CD14-positive monocyte (primary cell): ENCODE measurements at places on chromosomes 7 and 10.

DNA sequence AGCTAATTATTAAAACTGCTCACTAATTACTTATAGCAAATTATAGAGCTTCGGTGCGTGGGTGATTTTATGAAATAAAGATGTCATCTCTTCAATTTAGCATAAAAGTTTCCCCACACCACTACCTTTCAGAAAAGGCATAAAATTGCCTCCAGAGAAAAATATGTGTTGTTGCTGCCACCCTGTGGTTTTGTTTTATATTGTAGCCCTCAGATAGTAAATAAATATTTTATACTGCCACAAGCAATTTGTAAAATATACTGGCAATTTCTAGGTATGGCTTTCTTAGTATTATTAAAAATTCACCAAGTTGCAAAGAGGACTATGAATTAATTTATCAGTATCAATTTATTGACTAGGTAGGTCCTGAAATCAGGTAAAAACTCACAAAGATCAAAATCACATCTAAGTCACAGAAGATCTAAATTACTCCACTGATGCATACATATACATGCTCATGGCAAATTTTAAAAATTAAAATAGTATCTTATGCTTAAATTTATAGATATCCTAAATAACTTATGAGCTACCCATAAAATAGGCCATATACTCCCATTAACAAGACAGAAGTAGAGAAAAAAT is 26.5 kb downstream of the ASNS start:
- no peak for DNase-seq

DNA sequence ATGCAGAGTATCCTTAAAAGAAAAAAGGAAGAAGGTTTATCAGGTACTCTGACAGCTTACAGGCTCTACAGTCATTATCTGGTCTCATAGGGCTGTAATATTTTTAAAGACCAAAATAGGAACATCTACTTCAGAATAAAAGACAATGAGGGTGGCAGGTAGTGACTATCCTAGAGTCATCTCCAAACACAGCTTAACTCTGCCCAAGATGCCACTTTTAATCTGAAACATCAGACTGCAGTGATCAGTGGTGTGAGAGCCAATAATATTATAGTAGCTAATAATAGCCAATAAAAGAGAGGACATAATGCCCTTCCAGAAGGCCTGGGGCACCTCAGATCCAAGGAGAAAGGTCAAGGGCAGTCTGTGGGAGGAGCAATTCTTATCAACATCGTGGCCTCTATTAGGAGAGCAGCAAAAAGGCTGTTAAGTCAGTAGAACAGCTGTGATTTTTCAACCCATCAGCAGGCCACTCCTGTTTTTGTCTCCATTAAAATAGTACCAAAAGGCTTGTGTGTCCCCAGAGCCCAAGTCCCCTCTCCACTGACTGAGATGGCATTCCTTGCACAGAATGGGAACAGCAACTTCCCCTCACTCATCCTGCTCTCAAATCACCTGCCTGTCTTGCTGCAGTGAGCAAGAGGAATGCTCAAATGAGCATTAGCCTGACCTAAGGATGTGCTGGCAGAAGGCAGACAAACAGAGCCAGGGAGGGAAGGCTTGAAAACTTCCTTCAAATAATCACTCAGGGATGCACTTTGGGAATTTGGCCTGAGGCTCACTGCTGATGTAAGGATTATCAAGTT is 20.7 kb upstream of the SPOCK2 start:
- DNase-seq: no peak

- DNase-seq: no peak
These were observed 336.4 kb downstream of the NRG3 start for GRCh38 chr10:82211346-82211745.

DNA sequence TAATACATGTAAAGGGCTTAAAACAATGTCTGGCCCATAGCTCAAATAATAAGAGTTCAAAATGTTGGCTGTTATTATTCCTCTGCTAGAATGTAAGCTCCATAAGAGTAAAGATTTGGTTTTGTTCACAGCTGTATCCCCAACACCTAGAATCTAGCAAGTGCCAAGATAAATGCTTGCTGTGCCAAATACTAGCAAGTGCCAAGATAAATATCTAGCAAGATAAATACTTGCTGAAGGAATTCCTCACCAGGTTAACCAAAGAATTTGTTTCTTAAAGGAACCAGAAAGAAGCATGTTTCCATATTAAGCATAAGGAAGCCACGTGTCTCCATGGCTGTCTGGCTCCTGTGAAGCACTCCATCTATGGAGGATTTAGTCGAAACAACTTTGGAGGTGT is 235.2 kb upstream of the SP4 start:
- no peak for DNase-seq

- DNase-seq: no peak
These were observed 317.4 kb downstream of the KIF20B start for GRCh38 chr10:90018819-90019218.

DNA sequence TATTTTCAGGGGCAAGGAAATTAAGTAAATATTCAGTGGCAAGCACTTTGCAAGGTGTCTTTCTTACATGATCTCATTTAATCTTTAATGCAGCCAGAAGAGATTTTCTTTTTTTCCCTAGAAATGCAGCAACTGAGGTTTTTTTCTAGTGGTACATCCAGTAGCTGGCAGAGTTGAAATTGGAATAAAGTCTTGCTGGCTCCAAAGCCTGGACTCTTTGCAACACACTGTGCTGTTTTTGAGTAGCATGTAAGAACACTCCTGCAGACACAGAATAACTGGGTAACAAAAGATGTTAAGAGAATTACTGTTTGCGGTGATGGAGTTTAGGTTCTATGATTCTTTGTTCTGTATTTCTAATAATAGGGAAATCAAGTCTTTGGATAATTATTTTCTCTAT is 123.6 kb downstream of the PON1 start:
- no peak for DNase-seq

DNA sequence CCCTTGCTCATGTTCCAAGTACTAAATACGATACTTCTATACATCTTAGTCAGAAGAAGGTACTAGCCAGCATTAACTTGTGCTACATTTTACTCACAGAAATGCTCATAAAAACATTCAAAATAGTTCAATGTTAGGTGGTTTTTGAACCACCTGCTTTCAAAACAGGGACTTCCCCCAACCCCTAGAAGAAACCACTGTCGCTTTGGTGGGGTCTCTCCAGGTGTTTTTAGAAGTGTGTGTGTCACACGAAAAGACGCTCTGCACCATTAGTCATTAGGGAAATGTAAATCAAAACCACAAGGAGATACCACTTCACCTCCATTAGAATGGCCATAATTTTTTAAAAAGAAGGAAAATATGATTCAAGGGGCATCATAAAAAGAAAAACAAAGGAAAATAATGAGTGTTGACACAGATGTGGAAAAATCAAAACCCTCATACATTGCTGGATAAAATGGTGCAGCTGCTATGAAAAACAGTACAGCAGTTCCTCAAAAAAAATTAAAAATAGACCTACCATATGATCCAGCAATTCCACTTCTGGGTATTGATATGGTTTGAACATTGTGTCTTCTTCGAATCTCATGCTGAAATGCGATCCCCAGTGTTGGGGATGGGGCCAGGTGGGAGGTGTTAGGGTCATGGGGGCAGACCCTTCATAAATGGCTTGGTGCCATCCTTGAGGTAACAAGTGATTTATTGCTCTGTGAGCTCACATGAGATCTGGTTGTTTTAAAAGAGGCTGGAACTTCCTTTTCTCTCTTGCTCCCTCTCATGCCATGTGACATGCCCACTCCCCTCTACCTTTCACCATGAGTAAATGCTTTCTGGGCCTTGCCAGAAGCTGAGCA is 74.2 kb downstream of the MALSU1 start:
- DNase-seq: no peak

DNA sequence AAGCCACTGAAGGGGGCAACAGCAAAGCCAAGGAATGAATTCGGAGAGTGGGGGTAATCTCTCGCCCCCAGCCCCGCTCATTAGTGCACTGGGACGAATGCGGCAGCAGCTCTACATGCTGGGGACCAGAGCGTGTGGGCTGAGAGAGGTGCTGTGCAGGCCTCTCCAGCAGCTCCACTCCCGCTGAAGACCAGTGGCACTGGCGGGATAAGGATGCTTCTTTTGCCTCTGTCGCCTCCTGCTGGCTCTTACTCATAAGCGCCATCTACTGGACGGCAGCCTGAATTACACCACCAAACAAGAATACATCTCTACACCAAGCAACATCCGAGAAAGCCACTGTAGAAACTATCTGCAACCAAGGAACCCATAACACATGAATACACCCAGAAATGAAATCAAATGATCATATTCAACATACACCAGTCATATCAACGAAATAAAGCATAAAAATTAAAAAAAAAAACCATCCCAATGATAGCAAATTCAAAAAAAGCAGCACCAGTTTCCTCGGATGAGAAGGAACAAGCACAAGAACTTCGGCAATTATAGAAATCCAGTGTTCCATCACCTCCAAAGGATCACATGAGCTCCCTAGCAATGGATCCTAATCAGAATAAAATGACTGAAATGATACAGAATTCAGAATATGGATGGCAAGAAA is 79.0 kb upstream of the TMEM168 start:
- peak; percentile 34 for DNase-seq

GRCh38 chr10:72508033-72508432 is 117.8 kb downstream of the MICU1 start:
- DNase-seq: no peak

GRCh38 chr7:69663911-69664832 is 65.9 kb downstream of the AUTS2 start:
- DNase-seq: no peak

DNA sequence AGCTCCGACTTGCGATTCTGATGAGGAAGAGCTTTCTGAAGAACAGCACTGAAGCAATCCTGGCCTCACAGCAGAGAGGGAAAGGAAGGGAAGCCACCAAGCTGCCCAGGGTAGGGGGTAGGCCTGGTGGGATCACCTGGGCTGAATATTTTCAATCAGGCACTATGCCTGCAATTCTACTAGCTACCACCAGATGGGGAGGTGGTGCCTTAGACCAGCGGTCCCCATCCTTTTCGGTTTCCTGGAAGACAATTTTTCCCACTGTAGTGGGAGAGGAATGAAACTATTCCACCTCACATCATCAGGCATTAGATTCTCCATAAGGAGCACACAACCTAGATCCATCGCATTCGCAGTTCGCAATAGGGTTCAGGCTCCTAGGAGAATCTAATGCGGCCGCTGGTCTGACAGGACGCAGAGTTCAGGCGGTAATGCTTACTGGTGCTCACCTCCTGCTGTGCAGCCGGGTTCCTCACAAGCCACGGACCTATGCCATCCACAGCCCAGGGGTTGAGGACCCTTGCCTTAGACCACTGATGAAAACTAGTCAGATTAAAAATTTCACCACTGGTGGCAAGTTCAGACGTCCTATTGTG is 2.7 kb downstream of the LRRC20 start:
- DNase-seq: peak; percentile 31

DNA sequence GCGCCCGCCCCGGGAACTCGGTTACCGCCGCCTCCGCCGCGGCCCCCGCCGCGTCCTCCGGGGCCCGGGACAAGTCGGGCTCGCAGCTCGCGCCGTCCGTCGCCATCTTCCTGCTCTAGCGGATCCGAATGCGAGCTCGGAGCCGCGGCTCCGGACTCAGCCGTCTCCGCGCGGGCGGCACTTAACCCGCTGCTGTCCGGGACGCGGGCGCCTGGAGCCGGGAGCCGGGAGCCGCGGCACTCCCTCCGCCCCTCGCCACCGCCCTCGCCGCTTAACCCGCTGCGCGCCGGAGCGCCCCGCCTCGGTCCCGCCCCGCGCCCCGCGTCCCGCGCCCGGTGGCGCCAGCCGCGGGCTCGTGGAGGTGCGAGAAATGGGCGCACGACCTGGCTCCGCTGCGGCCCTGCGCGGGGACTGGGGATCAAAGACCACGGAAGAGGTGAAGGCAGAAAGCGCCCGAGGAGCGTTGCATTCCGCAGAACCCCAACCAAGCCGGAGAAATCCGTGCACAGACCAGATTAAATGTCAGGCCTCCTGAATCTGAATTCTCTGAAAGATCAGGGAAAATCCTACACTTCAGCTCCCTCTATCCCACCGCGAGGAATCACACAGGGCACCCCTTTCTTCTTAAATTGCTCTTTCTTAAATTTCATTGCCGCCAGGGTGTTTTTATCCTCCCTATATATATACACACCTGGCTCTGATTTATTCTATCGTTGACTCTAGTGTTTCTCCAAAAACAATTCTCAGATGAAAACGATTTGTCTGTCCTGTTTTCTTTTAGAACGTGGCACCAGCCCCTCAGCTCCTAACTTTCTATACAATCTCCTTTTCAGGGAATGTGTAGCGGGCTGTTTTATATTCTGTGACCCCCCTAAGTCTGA is at the start of gene CTTNBP2:
Gene CTTNBP2 (minus strand): TSS at position 132 of the 881 bp plus-strand sequence. CDS start 26 bp downstream, at position 106.
- peak; percentile 24 for DNase-seq

DNA sequence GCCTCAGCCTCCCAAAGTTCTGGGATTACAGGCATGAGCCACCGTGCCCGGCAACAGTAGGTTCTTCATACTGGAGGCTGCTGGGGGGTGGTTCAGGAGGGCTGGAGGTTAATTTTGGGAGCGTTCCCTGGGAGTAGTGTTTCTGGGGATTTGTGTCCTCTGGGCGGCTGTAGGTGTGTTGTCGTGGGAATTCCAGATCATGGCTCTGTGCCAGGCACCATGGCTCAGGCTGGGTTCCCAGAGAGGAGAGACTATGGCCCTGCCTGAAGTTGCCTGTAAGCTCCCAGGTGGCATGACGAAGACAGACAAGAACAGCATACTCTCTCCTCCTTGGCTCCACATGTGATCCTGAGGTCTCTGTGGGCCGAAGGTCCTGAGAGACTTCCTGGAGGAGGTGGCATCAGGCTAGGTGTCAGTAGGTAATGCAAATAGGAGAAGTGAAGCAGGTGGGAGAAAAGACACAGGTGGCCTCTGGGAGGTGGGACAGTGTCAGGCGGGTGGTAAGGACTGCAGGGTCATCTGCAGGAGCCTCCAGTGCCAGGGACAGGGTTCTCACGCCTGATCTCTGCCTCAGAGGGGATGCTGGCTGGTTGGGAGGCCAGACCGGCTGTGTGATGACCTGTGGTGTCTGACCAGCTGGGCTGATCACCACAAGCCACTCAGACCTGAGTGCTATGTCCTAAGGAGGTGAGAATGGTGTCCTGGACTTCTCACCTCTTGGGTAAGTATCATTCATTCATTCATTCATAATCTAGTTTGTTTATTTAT is 18.7 kb downstream of the CLIP2 start:
- DNase-seq: no peak

GRCh38 chr7:30745261-30745941 is 6.5 kb upstream of the INMT start:
- DNase-seq: no peak

DNA sequence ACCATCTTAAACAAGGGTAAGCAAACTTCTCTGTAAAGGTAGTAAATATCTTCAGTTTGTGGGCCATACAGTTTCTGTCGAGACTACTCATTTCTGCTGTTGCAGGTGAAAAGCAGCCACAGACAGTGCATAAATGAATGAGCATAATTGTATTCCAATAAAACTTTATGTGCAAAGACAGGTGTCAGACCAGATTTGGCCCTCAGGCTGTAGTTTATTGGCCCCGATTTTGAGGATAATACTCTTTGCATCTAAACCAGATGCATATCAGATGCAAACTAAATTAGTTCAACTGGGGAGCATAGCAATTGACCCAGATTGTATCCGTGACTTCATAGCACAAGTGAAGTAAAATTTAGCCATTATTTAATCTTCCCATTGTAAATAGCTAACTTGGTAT is 70.0 kb downstream of the SNX10 start:
- DNase-seq: no peak
